ENCODE measurements at places on chromosomes 3 and 15.

- no peak for DNase-seq
Measured at GRCh38 chr3:84128024-84128423, 830.8 kb upstream of the CADM2 start.

- no peak for DNase-seq
Measured at GRCh38 chr15:57921371-57921770, 144.1 kb downstream of the ALDH1A2 start.

DNA sequence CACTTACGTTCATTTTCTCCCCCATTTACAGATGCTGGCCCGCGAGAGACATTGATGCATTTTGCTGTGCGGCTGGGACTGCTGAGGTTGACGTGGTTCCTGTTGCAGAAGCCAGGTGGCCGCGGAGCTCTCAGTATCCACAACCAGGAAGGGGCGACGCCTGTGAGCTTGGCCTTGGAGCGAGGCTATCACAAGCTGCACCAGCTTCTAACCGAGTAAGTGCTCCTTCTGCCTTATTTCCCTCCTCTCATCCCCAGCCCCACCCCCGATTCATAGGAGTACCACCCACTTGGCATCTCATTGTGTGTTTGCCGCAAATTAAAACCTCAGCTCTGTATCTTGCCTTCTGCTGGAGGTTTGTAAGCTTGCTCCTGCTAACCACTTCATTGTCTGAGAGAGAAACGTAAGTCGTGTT, 163.3 kb downstream of the AKAP13 start:
- peak; percentile 60 for DNase-seq

DNA sequence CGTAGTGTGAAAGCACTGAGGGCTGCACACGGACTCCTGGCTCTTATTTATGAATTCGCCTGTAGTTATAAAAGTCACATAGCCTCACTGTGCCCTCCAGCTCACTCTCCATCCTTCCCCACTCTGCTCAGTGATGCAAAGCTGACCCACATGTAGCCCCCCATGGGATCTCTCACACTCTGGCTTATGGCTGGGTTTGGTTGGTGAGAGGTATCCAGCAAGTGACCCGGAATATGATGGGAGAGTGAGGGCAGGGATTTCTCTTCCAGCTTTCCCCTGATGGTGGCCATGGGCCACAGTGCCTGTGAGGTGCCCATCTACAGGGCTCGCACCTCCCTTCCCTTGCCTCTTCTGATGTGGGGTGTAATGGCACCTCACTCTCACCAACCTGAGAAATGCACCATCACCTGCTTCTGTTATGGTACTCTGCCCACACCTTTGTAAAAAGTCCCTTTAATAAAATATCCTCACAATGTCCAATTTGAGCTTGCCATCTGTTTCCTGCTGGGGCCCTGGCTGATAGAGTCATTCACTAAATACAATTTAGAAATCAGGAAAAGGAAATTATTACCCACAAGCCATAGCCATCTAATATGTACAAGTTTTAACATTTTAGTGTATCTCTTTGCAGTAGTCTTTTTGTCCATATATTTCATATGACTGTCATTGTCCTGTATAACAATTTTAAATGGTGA, 93.6 kb downstream of the SCN11A start:
- no peak for DNase-seq

- no peak for DNase-seq
Measured at GRCh38 chr3:157529751-157530150, 26.5 kb upstream of the VEPH1 start.

- DNase-seq = no peak
Measured at GRCh38 chr3:128753715-128754114, 27.7 kb downstream of the RAB7A start.

DNA sequence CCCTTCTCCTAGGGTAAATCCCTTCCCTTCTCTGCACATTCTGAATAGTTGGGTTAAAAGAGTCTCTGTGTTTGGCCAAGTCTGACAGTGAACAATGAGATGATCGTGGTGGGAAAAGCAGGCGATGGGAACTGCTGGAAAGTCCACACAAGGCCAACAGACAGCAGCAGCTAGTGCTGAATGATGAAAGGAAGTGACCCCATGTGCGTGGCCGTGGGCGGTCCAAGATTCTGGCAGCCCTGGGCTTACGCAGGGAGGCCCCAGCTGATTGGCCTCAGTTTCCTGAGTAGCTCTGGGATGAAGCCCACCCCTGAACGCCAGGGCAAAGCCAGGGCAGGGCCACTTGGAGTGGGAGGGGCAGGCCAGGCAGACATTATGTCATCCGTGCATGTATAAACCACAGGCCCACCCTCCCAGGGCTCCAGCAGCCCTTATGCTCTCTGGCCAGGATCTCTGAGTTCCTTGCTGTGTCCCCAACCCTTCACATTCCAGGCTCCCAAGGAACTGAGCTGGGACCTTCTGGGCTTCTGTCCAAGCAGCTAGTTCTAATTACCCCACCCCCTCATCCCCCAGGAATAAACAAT, 57.8 kb downstream of the CDC25A start:
- DNase-seq = no peak

DNA sequence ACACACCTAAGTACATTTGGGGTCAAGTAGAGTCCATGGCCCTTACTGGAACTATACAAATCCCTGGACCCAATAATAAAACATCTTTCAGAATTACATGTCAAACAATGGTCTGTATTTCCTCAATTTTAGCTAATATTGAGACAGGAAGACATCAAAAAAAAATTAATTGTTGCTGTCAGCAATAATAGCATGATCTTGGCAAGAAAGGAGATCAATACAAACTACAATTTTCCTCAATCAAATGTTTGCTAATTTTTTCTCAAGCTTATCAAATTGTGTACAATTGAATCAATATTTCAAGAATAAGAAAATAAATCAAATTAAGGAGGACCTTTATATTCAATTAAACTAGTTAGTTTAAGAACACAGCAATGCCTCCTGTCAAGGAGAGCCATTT, 62.6 kb downstream of the FSIP1 start:
- DNase-seq = no peak

GRCh38 chr15:51111061-51111460, 16.4 kb upstream of the TNFAIP8L3 start:
- no peak for DNase-seq

DNA sequence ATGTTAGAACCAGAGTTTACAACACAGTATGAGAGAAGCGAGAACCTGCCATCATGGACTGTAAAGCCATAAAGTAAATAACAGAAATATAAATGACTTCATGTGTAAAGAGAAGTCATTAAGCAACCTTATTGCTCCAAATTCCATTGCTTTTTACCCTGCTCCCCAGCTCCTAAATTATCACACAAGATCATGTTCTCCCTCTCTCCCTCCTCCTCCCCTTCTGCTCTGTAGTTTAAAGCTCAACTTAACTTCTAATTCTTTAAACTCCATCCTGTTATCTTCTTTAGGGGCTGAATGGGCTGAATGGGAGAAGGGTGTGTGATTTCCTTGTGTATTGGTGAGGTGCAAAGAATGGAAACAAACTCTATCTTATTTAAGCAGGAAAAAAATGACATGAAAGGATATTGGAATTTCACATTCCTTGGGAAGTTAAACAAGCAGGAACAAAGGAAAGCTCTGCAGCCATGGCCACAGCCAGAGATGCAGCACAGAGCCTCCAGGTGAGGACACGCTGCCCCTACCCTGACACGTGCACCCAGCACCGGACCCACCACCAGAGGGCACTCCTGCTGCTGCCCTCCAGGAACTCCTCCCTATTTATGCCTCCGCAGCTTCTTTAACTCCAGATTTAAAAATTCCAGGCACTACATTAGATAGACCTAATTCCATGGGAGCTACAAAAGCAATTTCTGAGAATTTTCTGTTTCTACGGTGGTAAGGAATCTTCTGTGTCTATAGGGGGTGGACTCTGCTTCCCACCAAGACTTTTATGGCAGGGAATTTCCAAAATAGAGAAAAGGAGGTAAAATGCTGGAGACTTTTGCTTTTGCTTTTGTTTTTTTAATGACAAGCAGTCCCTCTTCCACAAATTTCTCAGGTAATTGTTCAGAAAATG, 76.9 kb upstream of the ABI3BP start:
- peak; percentile 88 for DNase-seq

- no peak for DNase-seq
Measured at GRCh38 chr3:47536967-47537366, 23.5 kb upstream of the ELP6 start.

DNA sequence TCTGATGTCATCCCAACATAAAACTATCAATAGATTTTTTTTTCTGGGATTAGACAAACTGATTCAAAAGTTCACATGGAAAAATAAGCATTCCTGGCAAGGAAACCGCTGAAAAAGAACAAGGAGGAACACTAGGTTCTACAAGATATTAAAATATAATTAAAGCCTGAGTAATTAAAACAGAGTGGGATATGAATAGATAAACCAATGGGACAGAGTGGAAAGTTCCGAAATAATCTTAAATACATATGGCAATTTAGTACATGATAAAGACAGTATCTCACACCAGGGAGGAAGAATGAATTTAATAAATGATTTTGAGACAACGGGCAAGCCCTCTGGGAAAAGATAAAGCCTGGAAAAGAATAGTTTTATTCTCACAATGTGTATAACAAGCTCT, 4.7 kb downstream of the GLDN start:
- no peak for DNase-seq

- no peak for DNase-seq
Measured at GRCh38 chr15:54841701-54842305, 354.9 kb downstream of the RSL24D1 start.

DNA sequence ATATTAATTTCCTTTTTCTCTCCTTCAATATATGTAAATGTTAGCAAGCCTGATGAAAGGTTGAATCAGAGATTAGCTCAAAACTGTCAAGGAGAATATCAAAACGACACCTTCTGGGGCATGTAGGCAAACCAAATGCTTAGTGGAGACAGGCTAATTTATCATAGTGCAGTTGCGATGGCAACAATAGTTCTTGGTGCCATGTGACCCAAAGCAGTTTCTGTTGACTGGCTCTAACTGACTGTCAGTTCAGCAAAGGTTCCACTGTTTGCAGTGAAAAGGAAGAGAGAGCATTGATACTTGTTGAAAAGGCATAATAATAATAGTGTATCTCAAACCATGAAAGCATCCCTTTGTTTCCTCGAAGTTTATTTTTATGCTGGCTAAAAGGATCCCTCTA, 513.9 kb downstream of the NLGN1 start:
- DNase-seq = no peak

- DNase-seq = no peak
Measured at GRCh38 chr15:67124911-67125588, 59.6 kb downstream of the SMAD3 start.

DNA sequence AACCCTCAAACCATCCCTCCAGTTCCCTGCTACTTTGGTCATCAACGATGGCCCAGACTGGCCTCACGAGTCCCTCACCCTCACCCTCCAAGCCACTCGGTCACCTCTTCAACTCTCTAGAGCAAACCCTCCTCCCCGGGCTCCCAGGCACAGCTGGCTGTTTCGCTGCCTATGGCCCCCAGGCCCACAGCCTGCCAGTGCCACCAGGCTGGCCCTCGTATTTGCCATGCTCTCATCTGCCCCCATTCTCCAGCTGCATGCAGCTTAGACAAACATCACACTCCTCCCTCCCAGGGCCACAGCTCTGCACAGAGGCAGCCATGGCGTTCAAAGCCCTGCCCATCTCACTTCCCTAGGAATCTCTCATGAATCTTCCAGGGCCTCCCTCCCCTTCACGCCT, 13.8 kb downstream of the RAB43 start:
- DNase-seq = no peak

- no peak for DNase-seq
Measured at GRCh38 chr3:48303021-48303420, 30.4 kb downstream of the SPINK8 start.

DNA sequence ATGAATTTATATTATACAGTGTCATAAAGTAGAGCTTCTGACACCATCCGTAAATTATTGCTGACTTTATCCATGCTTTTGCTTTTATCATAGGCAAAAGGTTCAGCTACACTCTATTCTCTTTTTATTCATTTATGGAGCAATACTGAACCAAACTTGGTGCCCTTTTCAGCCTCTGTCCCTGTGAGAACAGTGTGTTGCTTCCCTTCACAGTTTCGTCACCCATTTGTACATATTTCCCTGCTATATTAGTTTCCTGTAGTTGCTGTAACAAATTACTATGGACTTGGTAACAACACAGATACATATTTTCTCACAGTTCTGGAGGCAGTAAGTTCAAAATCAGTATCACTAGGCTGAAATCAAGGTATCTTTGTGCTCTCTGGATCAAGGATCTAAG, 2.8 kb upstream of the RPL24 start:
- no peak for DNase-seq

GRCh38 chr15:64985366-64986033, 4.2 kb downstream of the SPG21 start:
- no peak for DNase-seq

DNA sequence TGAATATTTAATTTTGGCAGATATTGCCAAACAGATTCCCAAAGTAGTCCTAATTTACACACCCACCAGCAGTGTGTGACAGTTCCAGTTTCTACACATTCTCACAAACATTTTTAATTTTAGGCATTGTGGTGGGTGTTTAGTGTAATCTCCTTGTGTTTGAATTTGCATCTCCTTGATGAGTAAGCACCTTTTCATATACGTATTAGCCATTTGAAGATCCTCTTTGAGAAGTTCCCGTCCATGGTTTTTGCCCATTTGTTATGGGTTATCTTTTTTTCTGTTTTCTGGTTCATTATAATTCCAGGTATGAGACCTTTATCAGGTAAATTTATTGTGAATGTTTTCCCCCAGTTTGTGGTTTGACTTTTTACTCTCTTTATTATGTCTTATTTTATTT, 2.3 kb upstream of the TM4SF19 start:
- DNase-seq = no peak

- no peak for DNase-seq
Measured at GRCh38 chr15:82554849-82555248, 14.6 kb upstream of the RPS17 start.

DNA sequence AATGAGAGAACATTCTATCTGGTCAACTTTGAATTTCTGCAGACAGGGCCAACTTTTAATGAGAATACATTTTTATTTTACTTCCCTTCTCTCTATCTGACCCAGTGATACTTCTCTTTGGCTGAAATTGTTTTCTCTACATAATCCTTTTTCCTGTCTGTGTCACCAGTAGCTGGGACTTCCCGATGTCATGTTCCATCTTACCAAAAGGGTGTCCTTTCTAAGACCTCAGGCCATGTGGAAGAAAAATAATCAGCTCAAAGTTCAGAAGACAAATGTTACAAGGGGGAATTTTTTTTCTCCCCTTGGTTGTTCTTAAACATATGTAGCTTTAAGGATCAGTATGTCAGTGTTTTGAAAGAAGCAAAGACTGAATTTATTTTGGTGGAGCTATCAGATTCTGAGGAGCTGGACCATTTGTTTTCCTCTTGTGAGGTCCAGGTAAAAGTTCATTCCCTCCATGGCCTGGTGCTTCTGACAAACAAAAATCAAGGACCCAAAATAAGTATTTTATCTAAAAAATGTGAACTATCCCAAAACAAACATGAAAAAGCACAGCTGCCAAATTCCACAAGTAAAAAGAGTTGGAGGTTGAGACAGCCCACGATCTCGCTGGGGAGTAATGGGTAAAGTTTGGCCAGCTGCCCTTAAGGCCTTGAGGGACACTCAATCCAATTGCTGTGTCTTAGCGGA, 859.4 kb upstream of the NR2F2 start:
- DNase-seq = no peak

- no peak for DNase-seq
Measured at GRCh38 chr15:24784506-24784905, 108.9 kb downstream of the NPAP1 start.

GRCh38 chr3:50211930-50212329, 6.9 kb downstream of the SLC38A3 start:
- peak; percentile 65 for DNase-seq

- DNase-seq = no peak
Measured at GRCh38 chr3:27072810-27073651, 296.2 kb downstream of the NEK10 start.

GRCh38 chr3:174219738-174220137, 639.4 kb upstream of the NAALADL2 start:
- no peak for DNase-seq

GRCh38 chr3:127368186-127369032, 80.6 kb upstream of the PRR20G start:
- DNase-seq = no peak
